A549 treated with AZD2906 at 1 μM for 4 hours (cell line): ENCODE measurements at places on chromosomes 1 and 21. TPM values are rescaled to one million over a fixed set of nuclear protein-coding genes. Genes with fewer than 3 reads are reported as not detected.

Gene KRTAP19-3
- total RNA-seq: not detected in 5 replicates

Gene ANGPTL1
- 0.02 TPM in 1 of 5 replicates, not detected in the others for total RNA-seq

Gene PLA2G2C
- total RNA-seq: not detected in 5 replicates

Gene CR1L
- total RNA-seq: 0.15 TPM in 1 of 5 replicates, not detected in the others

Gene RAP1GAP
- total RNA-seq: 8.3 to 10.5 TPM (median 9.7 TPM) in 5 replicates

Gene RGS1
- not detected in 5 replicates for total RNA-seq

Gene FGR
- total RNA-seq: 0.03 to 0.08 TPM (median 0.06 TPM) in 4 of 5 replicates, not detected in the other

Gene IL12RB2
- total RNA-seq: 0.07 to 0.25 TPM (median 0.09 TPM) in 5 replicates

Gene OLIG1
- total RNA-seq: not detected in 5 replicates

Gene PIP5K1A
- 49.3 to 62.2 TPM (median 52.8 TPM) in 5 replicates for total RNA-seq

Gene CEPT1
- 10.7 to 12.6 TPM (median 11.7 TPM) in 5 replicates for total RNA-seq

Gene NCAM2
- not detected in 5 replicates for total RNA-seq

Gene TMPRSS15
- not detected in 5 replicates for total RNA-seq

Gene PGLYRP4
- not detected in 5 replicates for total RNA-seq

Gene CASQ1
- 0.03 to 0.10 TPM in 2 of 5 replicates, not detected in the others for total RNA-seq

Gene OR2M2
- total RNA-seq: not detected in 5 replicates

Gene MYOG
- total RNA-seq: not detected in 5 replicates

Gene NPHS2
- total RNA-seq: not detected in 5 replicates

Gene NID1
- total RNA-seq: 5.3 to 9.1 TPM (median 7.7 TPM) in 5 replicates

Gene ST6GALNAC5
- total RNA-seq: 0.09 to 0.22 TPM (median 0.11 TPM) in 5 replicates

Gene GBP2
- total RNA-seq: 0.59 to 1.3 TPM (median 0.65 TPM) in 5 replicates
